ENCODE measurements at places on chromosomes 6 and 20. TPM values are rescaled to one million over a fixed set of nuclear protein-coding genes. Genes with fewer than 3 reads are reported as not detected.

The CTAGE9 gene
- not detected for total RNA-seq

The RUNX2 gene
- not detected for total RNA-seq

The BPI gene
- not detected for total RNA-seq

The PTK7 gene
- total RNA-seq = 24.6 TPM

The LTA gene
- not detected for total RNA-seq

The DST gene
- total RNA-seq = 277 TPM

The FOXS1 gene
- 2.8 TPM for total RNA-seq
